OCI-LY7 (cell line): ENCODE measurements at places on chromosomes 11 and 22. TPM values are rescaled to one million over a fixed set of nuclear protein-coding genes. Genes with fewer than 3 reads are reported as not detected.

DNA sequence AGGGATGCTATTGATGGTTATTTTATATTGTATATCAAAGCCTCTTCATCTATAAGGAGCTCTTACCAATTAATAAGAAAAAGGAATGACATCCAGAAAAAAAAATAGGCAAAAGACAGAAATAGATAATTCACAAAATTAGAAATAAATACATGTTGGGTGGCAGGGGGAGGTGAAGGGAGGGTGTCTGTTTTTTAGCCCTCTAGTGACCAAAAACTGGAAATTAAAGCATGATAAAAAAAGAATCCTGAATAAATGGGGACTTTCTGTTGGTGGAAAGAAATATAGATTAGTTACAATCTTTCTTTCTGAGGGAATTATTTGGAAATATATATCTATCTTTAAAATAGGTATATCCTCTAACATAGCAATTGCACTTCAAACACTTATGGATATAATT lies 42.0 kb upstream of the TTC36 start:
- DNase-seq: no peak

- no peak for DNase-seq
Observed at GRCh38 chr22:25492162-25492561, 72.3 kb upstream of the GRK3 start.

DNA sequence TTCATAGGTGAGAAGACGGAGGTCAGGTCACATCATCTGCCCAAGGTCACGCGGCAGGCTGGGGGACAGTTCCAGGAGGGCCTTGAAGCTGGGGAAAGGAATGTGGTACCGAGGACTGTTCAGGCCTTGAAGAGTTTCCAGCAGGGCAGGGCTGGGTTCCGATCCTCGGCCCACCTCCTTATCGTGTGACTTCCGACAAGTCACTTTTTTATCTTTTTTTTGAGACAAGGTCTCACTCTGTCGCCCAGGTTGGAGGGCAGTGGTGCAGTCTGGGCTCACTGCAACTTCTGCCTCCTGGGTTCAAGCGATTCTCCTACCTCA lies 623 bp downstream of the NDUFS8 start:
- DNase-seq: no peak

OR8G5 gene
- total RNA-seq: not detected in 2 replicates

- no peak for DNase-seq
Observed at GRCh38 chr11:64276653-64277431, 7.6 kb downstream of the BAD start.

DNA sequence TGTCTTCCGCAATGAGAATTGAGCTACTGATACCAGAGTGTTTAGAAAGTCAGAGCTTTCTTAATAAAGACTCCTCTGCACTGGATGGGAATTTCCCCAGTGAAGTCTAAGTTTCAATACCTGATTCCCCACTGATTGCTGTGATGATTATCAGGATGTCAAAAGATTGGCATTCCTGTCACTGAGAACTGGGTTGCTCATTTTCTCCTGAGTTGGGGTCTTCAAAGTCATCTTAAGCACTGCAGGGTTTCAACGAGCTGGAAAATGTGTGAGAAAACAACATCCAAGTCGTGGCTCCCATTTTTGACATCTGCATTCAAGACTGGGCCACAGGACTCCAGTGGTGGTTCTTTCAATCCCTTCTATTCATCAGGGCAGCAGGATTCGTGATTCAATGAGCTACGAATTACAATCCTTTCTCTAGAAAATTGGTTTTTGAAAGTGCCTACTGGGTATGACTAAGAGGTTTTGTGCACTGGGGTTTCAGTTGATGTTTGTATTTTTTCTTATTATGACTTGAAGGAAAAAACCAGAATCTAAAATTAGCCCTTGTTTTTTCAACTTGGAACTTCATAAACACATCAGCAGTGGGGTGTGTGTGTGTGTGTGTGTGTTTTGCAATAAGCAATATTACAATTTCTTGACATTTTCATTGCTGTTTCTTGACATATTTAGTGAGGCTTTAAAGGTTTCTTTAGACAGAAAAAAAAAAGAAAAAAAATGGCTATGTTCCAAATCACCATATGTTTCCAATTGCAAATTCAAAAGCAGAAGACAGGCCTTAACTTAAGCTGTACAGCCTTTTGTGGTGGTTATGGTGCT lies 233.0 kb downstream of the FAM76B start:
- no peak for DNase-seq

DNA sequence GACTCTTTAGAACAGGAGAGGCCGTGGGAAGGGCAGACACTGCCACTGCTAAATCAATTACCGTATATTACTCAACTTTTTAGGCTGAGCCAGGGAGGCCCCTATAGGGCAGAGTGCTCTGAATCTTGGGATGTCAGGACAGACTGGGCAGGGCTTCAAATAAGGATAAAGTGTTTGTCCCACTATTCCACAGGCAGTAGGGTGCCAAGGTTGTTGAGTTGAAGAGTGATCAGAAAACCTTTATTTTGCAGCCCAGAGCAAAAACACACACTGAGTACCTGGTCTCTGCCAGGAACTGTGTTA lies 1.6 kb upstream of the B4GAT1 start:
- no peak for DNase-seq

PIH1D2 gene
- 0.61 and 2.6 TPM in 2 replicates for total RNA-seq

DNA sequence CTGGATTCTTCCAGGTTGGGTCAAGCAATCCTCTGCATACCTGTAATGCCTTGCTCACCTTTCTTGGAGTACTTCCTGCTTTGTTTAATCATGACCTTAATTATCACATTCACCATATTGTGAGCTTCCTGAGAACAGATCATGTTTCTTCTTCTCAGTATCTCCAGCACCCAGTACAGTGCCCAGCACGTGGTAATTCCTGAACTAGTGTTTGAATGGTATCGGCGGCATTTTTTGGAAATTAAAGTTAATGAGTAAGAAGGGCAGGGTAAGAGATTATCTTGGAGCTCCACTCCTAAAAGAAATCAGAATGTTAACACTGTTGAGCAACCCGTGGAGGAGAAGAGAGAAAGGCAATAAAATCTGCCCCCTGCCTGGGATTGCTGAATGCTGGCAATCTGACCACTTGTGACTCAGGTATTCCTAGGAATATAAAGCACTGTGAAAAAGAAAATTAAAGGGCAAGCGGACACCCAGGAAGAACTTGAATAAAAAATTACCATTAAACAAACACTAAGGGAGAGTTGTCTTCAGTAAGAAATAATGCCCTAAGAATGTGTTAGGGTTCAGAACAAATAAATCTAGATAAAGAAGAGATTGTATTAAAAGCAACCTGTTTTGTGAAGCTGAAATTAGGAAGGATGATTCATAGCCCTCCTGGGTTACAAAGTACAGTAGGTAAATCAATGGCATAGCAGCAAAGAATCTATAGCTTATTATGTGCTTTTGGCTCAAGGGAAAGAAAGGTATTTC lies 92.9 kb downstream of the PDHX start:
- DNase-seq: no peak

DNA sequence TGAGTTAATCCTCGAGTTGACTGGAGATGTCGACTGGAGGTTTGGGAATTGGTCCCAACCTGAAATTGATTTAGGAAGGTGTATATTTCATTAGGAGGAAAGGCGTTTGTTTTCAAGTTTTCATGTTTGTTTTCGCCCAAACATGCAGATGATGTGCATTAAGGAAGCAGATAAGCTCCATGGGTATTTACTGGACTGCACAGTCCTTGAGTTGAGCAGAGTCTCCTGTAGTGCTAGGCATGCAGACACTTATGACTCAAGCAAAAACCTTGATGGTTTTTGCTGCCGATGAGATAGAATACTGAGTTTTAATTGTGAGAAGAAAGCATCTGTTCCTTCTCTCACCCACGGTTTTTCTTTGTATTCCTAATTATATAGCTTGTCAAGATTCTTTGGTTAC lies 27.9 kb downstream of the CABIN1 start:
- no peak for DNase-seq

- DNase-seq: peak; percentile 18
Observed at GRCh38 chr11:61384271-61385242, 7.8 kb upstream of the TMEM216 start.

TREH gene
- not detected in 2 replicates for total RNA-seq

- DNase-seq: no peak
Observed at GRCh38 chr11:113789675-113790320, 10.2 kb downstream of the CLDN25 start.

- no peak for DNase-seq
Observed at GRCh38 chr11:44659641-44660040, 67.1 kb upstream of the TSPAN18 start.

DNA sequence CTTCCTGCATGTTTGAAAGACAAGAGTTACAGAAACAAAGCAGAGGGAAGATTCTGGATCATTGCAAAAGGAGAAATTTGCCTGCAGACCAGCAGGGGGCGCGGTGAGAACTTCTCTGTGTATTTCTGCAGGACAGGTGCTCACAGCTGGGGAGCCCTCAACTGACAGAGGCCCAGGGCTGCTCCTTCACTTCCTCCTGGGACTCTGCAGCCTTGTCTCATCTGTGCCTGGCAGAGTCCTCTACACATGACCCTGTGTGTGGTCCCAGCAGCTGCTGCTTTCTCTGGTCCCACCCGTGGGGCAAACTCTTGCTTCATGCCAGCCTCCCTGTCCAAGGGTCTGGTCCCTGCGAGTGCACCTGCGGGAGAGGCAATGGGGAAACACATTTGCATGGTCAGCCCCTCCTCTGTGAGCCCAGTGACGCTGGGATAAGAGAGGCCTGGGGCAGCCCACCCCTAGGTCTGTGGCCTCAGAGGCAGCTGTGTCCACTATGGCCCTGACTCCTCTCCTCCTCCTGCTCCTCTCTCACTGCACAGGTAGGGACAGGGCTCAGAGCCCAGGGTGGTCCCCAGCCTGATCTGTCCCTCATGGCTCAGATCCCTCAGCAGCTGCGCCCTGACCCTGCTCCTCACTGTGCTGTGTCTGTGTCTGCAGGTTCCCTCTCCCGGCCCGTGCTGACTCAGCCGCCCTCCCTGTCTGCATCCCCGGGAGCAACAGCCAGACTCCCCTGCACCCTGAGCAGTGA lies 43.2 kb upstream of the VPREB1 start:
- DNase-seq: peak; percentile 94

P2RX6 gene
- total RNA-seq: 0.30 and 0.32 TPM in 2 replicates

DNA sequence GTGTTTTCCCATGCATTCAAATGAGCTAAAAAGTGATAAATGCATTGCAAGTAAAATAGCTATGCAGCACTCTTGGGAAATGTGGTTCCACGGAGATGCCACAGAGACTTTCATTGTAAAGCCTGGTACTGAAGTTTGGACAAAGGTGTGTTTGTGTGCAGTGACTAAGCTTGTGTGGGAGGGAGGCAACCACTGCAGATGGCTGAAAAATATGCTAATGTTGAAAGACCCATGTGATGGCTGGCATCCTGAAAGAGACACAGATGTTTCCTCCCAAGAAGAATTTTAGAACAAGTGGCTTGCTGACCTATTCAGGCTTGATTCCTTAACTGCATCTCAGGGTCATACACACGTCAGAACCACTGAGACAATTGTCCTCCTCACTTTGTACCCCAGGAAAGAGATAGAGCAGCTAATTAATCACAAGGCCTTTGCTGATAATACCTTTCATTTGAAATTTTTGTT lies 73.8 kb downstream of the FAM76B start:
- peak; percentile 85 for DNase-seq

- no peak for DNase-seq
Observed at GRCh38 chr11:9784602-9785315, 120.9 kb downstream of the SWAP70 start.

GRCh38 chr11:30465192-30465591 lies 121.0 kb downstream of the MPPED2 start:
- no peak for DNase-seq

GRCh38 chr11:1830322-1831223 lies 4.2 kb upstream of the SYT8 start:
- DNase-seq: no peak

SVIP gene
- total RNA-seq: not detected in 2 replicates

GRCh38 chr22:42365942-42366695 lies 66.1 kb downstream of the NFAM1 start:
- no peak for DNase-seq

GRCh38 chr11:5007561-5007960 lies 12.9 kb downstream of the OR51L1 start:
- no peak for DNase-seq

DNA sequence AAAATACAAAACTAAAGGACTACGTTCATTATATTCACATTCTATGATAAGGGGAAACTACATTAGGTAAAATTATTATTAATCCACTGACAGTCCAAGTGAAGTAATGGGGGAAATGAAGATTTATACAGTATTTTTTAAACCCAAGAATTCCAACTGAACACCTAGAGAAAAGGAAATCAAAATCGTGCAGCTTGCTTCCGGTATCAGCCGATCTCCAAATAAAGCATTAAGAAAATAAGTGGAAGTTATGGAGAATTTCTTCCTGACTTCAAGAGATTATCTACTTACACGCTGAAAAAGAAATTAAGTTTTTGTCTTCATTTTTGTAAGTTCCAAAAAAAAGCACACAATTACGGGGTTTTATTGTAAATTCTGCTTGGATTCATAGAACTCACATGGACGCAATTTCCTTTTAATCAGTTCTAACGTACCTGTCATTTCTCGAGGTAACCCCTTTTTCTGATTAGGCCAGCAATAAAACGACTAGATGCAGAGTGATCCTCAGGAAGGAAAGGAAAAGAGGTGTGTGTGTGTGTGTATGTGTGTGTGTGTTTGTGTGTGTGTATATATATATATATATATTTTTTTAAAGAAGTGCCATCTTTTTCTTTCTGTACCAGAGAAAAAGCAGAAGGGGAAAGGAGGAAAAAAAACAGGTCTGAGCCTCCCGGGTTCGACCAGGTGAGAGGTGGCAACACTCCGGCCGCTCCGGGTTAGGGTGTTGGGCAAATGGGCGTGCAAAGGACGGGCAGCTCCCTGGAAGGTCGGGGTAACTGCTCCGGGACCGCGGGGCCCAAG lies 1.1 kb downstream of the ZBTB44 start:
- DNase-seq: peak; percentile 12

DNA sequence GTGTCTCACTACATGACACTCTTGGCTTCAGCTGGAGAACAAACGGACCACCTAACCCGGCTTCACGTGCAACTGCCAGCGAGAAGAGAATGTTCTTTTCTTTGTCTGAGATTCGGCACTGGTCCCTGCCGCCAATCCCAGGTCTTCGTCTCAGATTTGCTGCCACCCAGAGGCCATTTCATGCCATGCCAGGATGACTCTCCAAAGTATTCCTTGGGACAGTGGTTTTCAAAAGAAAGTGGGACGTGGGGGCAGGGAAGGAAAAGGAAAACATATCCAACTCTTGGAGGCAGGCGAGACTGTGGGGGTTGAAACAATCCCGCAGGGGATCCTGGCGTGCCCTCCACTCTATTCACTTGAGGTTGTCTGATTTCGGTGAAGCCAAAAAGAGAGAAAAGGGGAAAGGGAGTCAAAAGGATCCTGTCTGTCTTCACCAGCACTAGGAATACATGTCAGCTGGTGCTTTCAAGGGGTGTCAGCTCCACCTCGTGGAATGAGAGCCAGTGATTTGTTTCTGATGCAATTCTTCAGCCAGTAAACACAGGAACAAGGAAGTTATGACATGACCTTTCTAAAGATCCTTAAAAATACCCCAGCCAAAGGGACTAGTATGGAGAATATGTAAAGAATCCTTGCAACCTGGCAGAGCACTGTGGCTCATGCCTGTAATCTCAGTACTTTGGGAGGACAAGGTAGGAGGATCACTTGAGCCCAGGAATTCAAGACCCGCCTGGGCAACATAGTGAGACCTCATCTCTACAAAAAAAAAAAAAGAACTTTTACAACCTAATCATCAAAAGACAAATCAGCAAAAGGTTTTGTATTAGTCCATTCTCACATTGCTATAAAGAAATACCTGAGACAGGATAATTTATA lies 41.0 kb upstream of the APLNR start:
- DNase-seq: peak; percentile 23

NECTIN1 gene
- total RNA-seq: 11.5 and 14.3 TPM in 2 replicates

FIBP gene
- total RNA-seq: 89.4 and 97.3 TPM in 2 replicates

C11orf86 gene
- total RNA-seq: not detected in 2 replicates

GRCh38 chr11:65662247-65662798 lies 393 bp downstream of the RELA start:
- DNase-seq: no peak

GPHA2 gene
- not detected in 2 replicates for total RNA-seq

SPON1 gene
- total RNA-seq: not detected in 2 replicates

SCUBE1 gene
- not detected in 2 replicates for total RNA-seq

ANO9 gene
- 27.6 and 28.2 TPM in 2 replicates for total RNA-seq
